ENCODE measurements at places on chromosomes 3 and 15.

GRCh38 chr15:68580026-68580882, 1.5 kb downstream of the CORO2B start:
- DNase-seq, result peak; percentile 63

DNA sequence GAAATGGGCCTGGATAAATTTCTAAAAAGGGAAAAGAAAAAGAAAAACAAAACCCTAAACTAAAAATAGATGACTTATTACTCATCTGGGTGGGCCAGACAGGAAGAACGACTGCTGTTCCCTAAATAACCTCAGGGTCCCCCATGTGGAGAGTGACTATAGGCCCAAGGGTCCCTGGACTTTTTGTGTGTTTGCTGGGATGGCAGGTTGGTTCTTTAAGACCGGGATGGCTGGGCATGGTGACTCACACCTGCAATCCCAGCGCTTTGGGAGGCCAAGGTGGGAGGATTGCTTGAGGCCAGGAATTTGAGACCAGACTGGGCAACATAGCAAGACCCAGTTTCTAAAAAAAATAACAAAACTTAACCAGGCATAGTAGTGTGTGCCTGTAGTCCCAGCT, 43.8 kb upstream of the TRA2B start:
- no peak for DNase-seq

DNA sequence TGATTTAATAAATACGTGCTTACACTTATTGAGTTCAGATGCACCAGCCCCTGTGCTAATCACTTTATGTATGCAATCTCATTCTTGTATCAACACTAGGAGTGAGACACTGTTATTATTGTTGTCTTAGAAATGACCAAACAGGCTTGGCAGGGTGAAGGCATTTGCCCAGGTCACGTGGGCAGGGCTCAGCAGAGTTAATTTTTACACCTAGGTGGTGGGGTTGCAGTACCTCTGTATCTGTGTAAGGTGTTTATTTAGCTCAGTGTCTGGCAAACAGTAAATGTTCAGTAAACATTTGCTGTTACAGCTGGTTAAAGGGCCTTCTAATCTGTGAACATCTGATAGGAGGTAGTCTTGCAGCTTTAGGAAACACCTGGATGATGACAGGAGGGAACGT, 200.0 kb downstream of the CACNA2D3 start:
- no peak for DNase-seq

GRCh38 chr15:32946210-32946609, 228.4 kb downstream of the GREM1 start:
- no peak for DNase-seq

DNA sequence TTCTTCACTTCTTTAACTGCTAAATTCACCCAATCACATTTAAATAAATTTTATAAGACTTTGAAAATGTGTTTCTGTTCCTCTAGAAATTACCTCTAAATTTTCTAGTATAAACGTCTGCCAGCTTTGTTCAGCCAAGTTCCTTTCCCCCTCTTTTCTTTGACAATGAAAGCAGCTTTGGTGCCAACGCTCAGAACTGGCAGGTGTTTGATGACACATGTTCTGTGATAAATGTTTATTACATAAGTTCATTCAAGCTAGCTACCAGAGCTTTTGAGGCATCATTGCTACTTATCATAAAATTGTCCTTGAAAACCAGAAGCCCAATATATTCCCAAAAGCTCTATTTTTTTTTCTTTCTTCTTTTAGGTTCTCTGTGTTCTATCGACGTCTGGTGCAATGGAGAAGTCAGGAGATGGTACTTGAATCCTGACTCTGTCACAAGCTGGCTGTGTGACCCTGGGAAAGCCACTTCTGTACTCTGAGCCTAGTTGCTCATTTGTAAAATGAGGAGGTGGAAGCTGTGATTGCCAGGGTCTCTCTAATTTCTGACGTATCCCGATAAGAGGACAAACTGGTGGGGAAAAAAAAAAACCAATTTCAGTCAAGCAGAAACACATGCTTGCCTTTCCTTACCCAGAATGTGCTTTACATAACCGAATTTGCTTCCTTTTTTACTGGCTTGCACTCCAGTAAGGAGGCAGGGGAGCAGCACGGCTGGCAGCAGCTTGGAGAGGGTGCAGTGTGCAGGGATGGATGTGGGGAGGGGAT, 187.1 kb upstream of the LPP start:
- no peak for DNase-seq

- DNase-seq, result no peak
Measured at GRCh38 chr15:73755481-73755880, 2.3 kb upstream of the INSYN1 start.

- no peak for DNase-seq
Measured at GRCh38 chr3:131028844-131029243, 2.2 kb downstream of the NEK11 start.

GRCh38 chr3:37145611-37146010, 28.8 kb downstream of the LRRFIP2 start:
- no peak for DNase-seq

DNA sequence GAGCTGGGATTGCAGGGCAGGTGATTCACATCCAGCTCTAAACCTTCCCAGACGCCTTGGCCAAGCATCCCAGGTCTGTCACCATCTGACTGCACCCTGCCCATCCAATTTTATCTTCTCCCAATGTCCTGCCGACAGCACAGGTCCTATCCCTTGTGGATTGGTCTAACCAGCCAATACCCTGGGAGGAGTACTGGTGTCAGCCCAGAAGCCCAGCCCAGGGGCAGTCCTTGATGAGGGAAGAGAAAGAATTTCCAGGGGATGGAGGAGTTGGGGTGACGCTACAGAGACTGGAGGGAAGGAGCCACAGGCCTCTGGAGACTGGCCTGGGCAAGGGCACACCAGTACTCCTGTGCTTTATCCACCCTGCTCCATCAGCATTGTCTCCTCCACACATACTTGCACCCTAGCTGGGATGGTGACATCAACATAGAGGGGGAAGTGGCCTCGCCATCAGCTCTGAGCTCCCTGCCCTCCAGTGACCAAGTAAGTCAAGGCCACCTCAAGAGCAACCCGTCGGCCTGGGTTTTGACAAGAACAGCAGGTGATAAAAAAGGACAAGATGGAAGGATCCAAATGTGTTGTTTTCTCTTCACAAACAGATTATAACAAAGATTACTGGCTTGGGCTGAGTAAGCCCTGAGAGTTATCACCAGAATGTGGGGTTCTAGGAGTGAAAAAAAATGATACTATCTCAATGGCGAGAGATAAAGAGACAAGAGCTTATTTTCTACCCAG, 114.6 kb downstream of the AQP9 start:
- no peak for DNase-seq
